PC-3 (cell line): ENCODE measurements at places on chromosomes 3 and 15. TPM values are rescaled to one million over a fixed set of nuclear protein-coding genes. Genes with fewer than 3 reads are reported as not detected.
A peak's percentile ranks its signal among the peaks of the same experiment; 100 is the strongest.

GRCh38 chr3:22916933-22917332 lies 286.2 kb upstream of the UBE2E2 start:
- H3K27ac ChIP-seq, result no peak overlapping the region
- H3K4me3 ChIP-seq, result no peak overlapping the region
- H3K27me3 ChIP-seq, result no peaks in the 10 kb centered on the region
- H3K4me1 ChIP-seq, result peaks cover 7% of the 10 kb centered on the region

GRCh38 chr3:151923901-151924300 lies 50.5 kb downstream of the SUCNR1 start:
- 0 out of 2 replicates have a peak overlapping the region, but pooled peaks have one; percentile 4 for H3K4me3 ChIP-seq
- peaks cover 47% of the 10 kb centered on the region for H3K4me1 ChIP-seq
- H3K27me3 ChIP-seq, result no peaks in the 10 kb centered on the region
- H3K27ac ChIP-seq, result peak overlapping the region; percentile 74
- DNase-seq, result peak; percentile 77

- peak overlapping the region; percentile 45 for H3K27ac ChIP-seq
- no peak overlapping the region for H3K4me3 ChIP-seq
- H3K36me3 ChIP-seq, result peaks cover 25% of the 10 kb centered on the region
- no peaks in the 10 kb centered on the region for H3K27me3 ChIP-seq
- peak; percentile 55 for DNase-seq
These were observed 21.6 kb downstream of the SEC61A1 start for GRCh38 chr3:128073807-128074206.

DNA sequence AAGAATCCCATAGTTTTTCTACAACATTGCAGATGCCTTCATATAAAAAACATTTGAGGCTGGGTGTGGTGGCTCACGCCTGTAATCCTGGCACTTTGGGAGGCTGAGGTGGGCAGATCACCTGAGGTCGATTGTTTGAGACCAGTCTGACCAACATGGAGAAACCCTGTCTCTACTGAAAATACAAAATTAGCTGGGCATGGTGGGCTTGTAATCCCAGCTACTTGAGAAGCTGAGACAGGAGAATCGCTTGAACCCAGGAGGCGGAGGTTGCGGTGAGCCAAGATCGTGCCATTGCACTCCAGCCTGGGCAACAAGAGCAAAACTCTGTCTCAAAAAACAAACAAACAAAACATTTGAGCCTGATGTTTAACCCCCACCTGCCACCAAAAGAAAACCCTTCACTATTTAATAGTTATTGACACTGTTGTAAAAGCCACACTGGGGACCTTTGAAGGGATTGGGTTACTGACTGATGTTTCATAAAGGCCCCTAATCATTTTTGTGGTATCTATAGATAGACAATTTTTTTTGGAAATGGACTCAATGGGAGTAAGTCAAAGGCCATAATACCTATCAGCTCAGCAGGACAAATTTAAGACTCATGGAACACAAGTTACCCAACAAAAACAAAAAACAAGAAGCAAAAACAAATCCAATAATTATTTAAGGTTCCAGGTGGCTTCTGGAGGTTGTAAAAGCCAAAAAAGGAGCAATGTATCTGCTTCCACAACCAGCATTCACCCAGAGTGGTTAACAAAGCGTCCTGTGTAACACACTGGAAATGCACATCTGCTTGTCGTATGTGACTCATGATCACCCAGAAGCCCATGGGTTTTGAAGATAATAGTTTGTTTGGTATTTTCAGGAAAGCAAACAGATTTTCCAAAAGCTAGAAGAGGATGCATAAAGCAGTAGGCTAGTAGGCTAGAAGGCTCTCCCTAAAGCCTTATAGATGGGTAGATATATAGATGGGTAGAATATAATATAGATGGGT lies 41.2 kb downstream of the CDCP1 start:
- no peaks in the 10 kb centered on the region for H3K27me3 ChIP-seq
- peak overlapping the region; percentile 93 for H3K27ac ChIP-seq
- peaks cover 81% of the 10 kb centered on the region for H3K36me3 ChIP-seq
- no peak overlapping the region for H3K4me3 ChIP-seq

DNA sequence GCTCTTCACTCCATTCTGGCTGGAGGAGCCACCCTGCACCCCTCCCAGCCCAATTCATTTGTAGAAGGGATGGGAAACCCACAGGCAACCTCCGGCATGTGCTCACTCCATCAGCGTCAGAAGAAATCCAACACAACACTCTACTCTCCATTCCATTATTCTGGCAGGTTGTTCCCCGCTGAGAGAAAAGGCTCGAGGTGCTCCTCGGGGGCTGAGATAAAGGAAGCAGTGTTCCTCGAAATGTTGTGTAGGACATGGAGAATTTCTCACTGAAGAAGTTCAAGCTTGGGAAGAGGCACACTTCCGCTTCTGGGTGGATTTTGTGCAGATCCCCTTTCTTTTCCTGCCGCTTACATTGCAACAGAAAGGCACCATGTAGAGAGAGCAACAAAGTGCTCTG lies 355.0 kb upstream of the CFAP20DC start:
- no peaks in the 10 kb centered on the region for H3K27me3 ChIP-seq
- DNase-seq, result no peak
- H3K27ac ChIP-seq, result no peak overlapping the region
- H3K36me3 ChIP-seq, result no peaks in the 10 kb centered on the region
- H3K4me1 ChIP-seq, result no peaks in the 10 kb centered on the region
- no peak overlapping the region for H3K4me3 ChIP-seq

GRCh38 chr15:75456710-75457109 lies 5.2 kb upstream of the SIN3A start:
- H3K4me1 ChIP-seq, result peaks cover 19% of the 10 kb centered on the region; the same call in 1 of the 2 replicates
- peak overlapping the region; percentile 86 for H3K4me3 ChIP-seq
- DNase-seq, result no peak
- H3K27ac ChIP-seq, result no peak overlapping the region

DNA sequence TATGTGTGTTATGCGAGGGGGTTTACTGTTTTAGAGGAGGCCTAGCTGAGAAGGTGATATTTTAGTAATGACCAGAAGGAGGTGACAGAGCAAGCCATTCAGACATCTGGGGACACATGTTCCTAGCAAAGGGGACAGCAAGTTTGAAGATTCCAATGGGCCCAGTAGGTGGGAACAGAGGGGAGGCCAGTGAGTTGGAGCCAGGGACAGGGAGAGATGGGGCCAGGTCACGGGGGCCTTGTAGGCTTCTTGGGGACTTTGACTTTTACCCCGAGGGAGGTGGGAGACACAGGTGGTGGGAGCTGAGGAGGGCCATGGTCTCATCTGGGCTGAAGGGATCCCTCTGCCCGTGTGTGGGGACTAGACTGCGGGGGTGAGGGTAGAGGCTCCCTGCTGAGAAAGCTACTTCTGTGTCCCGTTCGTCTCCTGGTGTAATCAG lies 72.5 kb downstream of the MGLL start:
- no peaks in the 10 kb centered on the region for H3K27me3 ChIP-seq

DNA sequence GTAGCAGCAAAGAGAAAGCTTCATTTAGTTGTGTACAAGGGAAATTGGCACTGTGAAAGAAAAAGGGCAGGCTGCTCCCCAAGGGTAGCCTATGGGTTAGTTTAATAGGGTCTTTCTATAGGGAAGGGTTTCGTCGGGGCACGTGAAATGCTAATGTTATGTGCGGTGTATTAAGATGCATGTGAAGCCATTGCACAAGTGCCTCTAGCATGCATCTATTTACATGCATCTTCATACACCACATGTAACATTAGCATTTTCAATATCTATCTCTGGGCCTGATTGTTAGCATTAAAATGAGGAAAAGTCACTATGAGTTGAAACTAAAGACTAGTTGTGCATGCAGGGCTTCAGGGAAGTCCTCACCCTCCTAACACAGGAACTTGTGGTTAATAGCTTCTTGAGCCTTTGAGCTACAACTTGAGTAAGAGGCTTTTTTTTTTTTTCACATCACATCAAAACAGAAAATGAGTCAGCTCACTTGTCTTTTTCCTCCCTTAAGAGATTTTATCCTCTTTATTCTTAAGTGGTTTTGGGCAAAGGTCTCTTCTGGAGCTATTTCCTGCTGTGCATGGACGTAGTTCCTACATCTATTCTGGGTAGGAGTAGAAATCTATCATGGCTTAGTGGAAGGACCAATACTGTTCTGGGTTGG lies 613.4 kb downstream of the ZPLD1 start:
- H3K27ac ChIP-seq, result no peak overlapping the region
- DNase-seq, result no peak
- H3K27me3 ChIP-seq, result peaks cover 5% of the 10 kb centered on the region; the same call in 1 of the 2 replicates

DNA sequence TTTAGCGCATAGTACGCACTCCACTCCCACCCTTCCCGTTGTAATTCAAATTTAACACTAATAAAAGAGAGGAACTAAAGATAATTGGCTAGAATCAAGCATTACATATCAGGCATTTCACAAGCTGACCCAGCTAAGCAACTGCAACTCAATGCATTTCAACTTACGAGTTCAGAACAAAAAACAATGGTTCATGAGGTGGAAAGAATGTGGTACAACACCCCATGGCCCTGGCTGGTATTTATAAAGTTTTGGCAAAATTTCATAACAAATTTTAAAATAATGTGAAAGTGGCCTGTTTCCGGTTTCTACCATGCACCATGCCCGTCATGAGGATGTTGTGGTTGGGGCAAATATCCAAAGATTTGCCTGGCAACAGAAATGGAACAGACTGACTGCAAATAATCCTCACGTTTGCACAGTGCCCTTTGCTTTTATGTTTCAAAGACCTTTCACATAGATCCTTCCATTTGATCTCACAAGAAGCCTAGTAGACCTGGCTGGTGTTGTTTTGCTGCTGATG lies 455.3 kb upstream of the NR2F2 start:
- no peak overlapping the region for H3K4me3 ChIP-seq
- peak overlapping the region; percentile 67 for H3K27ac ChIP-seq
- peak; percentile 84 for DNase-seq
- H3K4me1 ChIP-seq, result peaks cover 30% of the 10 kb centered on the region
- H3K27me3 ChIP-seq, result no peaks in the 10 kb centered on the region
- no peaks in the 10 kb centered on the region for H3K36me3 ChIP-seq

- no peak overlapping the region for H3K4me3 ChIP-seq
- no peaks in the 10 kb centered on the region for H3K4me1 ChIP-seq
- H3K27me3 ChIP-seq, result peaks cover 71% of the 10 kb centered on the region
- H3K36me3 ChIP-seq, result no peaks in the 10 kb centered on the region
These were observed 58.0 kb upstream of the FOXB1 start for GRCh38 chr15:59946084-59946483.

GRCh38 chr3:102727340-102727739 lies 292.5 kb downstream of the ZPLD1 start:
- H3K4me1 ChIP-seq, result no peaks in the 10 kb centered on the region
- no peak overlapping the region for H3K4me3 ChIP-seq
- H3K27me3 ChIP-seq, result peaks cover 31% of the 10 kb centered on the region
- no peak overlapping the region for H3K27ac ChIP-seq
- no peak for DNase-seq
- no peaks in the 10 kb centered on the region for H3K36me3 ChIP-seq

DNA sequence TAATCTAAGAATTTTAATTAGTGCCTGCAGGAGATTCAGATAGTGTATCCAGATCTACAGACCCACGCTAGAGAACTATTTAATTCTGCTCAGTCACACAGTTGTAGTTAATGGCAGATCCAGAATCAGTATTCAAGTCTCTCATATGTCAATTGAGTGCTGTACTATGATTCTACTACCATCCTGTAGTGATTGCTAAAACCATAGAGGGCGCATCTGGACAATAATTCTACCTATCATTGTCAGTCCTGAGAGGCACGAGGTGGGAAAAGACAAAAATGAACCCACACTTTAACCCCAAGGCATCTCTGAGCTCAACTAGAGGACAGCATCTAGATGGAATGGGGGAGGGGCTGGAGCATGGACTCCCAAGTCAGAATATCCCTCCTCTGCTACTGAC lies 22.7 kb downstream of the DHX36 start:
- no peak overlapping the region for H3K4me3 ChIP-seq
- H3K27me3 ChIP-seq, result no peaks in the 10 kb centered on the region
- DNase-seq, result no peak
- H3K4me1 ChIP-seq, result no peaks in the 10 kb centered on the region

- no peak for DNase-seq
- H3K27me3 ChIP-seq, result no peaks in the 10 kb centered on the region
- H3K4me3 ChIP-seq, result no peak overlapping the region
- no peak overlapping the region for H3K27ac ChIP-seq
- H3K36me3 ChIP-seq, result no peaks in the 10 kb centered on the region
- H3K4me1 ChIP-seq, result no peaks in the 10 kb centered on the region
These were observed 69.5 kb downstream of the KLF15 start for GRCh38 chr3:126287536-126288241.

DNA sequence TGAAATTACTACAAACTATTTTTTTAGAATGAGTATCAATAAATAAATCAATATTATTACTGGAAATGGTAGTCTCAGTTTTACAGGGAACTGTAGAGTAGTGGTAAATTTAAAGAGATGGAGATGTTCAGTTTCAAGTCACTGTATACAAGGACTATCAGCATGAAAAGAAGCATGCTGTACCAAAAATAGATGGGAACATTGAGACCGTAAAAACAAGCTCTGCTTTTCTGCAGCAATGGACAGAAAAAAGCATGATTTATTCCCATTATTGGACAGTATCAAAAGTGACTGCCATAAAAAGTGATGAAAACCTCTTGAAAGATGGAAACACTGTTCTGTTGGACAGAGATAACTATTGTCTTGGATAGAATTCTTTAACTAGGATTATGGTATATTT lies 187.2 kb downstream of the EPHA6 start:
- no peak overlapping the region for H3K27ac ChIP-seq
- H3K4me3 ChIP-seq, result no peak overlapping the region
- no peaks in the 10 kb centered on the region for H3K4me1 ChIP-seq
- no peaks in the 10 kb centered on the region for H3K36me3 ChIP-seq
- no peak for DNase-seq
- no peaks in the 10 kb centered on the region for H3K27me3 ChIP-seq

- no peak for DNase-seq
- H3K36me3 ChIP-seq, result no peaks in the 10 kb centered on the region
- H3K27ac ChIP-seq, result no peak overlapping the region
- H3K4me1 ChIP-seq, result peaks cover 22% of the 10 kb centered on the region
- H3K4me3 ChIP-seq, result no peak overlapping the region
These were observed 203.5 kb upstream of the TBC1D5 start for GRCh38 chr3:17945799-17946399.

DNA sequence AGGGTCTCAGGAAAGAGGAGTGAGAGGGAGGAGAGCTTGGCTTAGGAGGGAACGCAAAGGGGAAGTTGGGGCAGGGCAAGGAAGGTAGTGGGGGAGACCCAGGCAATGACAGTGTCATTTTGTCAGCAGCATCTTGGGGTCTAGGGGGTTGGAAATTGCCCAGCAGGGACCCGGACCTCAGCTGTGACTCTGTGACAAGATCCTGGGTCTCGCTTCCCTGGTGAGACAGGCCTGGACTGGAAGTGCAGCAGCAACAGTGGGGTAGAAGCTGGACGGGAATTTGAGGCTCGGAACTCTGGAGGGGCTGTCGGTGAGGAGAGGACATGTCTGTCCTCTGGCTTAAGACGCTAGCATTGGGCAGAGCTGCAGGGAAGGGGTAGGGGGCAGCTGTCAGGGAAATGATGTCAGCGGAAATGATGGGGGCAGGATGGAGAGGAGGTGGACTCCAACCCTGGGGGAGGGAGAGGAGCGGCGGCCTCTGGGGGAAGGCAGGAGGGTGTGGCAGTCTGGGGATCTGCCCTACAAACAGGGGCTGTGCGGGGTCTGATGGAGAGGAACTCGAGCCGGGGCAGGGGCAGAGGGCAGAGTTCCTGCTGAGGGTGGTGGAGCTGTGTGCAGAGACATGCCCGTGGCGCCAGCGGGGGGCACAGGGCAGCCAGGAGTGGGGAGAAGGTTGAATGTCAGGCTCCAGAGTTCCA lies 12.3 kb downstream of the ANPEP start:
- DNase-seq, result no peak
- H3K27me3 ChIP-seq, result no peaks in the 10 kb centered on the region
- no peak overlapping the region for H3K4me3 ChIP-seq

The ANKDD1A gene
- total RNA-seq, result 5.8 and 8.9 TPM in 2 replicates

The ZMYND10 gene
- total RNA-seq, result 1.6 and 3.9 TPM in 2 replicates

The GOLGA6B gene
- 0.11 TPM in 1 of 2 replicates, not detected in the other for total RNA-seq

The KLHL6 gene
- total RNA-seq, result not detected in 2 replicates

The STAC gene
- total RNA-seq, result 4.4 and 6.7 TPM in 2 replicates

The STRA6 gene
- total RNA-seq, result 0.29 and 5.8 TPM in 2 replicates

The SERINC4 gene
- total RNA-seq, result not detected in 2 replicates

The GRK7 gene
- 0.12 TPM in 1 of 2 replicates, not detected in the other for total RNA-seq

The GATA2 gene
- total RNA-seq, result 26.8 and 32.4 TPM in 2 replicates

The HYAL3 gene
- total RNA-seq, result 13.2 and 20.8 TPM in 2 replicates

The NRROS gene
- total RNA-seq, result 0.07 and 0.29 TPM in 2 replicates
